ENCODE measurements at places on chromosomes 2 and 18.

DNA sequence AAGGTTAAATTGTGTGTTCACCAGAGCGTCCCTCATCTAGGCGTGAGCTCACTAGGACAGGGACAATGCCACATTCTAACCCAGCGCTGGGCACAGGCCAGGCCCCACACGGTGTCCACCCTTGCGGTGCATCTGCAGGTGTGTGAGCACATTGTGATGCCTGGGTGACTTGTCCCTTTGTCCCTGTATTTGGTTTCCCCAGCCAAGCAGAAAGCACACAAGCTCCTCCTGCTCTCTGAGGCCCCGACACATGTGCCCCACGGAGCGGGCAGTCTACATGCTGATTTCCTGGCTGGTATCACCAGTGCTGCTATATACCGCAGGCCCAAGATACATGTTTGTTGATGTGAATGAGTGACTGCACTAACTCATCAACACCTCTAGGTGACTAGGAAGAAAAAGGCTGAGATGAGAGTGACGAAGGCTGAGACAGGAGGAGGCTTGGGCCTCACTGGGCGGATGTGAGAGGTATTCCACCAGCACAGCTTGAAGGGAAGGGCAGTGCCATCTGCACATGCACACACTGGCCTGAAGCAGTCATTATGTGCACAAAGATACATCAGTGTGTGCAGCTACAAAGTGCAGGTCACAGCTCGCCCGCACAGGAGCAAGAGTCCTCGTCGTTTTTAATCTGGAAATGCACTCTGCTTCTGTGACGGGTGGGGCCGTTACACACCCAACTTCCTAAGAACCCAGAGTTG, 205.9 kb downstream of the EIPR1 start:
- DNase-seq, result no peak

GRCh38 chr2:69192176-69192945, 179.4 kb downstream of the ANTXR1 start:
- no peak for DNase-seq

- no peak for DNase-seq
Measured at GRCh38 chr2:38615237-38615636, 12.5 kb upstream of the HNRNPLL start.

DNA sequence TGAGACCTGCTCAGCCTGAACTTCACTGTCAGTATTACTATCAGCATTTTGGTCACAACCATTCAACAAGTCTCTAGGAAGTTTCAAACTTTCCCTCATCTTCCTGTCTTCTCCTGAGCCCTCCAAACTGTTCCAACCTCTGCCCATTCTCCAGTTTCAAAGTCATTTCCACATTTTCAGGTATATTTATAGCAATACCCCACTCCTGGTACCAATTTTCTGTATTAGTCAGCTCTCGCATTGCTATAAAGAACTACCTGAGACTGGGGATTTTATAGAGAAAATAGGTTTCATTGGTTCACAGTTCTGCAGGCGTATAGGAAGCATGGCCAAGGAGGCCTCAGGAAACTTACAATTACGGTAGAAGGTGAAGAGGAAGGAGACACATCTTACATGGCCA, 27.3 kb downstream of the KCNF1 start:
- no peak for DNase-seq

DNA sequence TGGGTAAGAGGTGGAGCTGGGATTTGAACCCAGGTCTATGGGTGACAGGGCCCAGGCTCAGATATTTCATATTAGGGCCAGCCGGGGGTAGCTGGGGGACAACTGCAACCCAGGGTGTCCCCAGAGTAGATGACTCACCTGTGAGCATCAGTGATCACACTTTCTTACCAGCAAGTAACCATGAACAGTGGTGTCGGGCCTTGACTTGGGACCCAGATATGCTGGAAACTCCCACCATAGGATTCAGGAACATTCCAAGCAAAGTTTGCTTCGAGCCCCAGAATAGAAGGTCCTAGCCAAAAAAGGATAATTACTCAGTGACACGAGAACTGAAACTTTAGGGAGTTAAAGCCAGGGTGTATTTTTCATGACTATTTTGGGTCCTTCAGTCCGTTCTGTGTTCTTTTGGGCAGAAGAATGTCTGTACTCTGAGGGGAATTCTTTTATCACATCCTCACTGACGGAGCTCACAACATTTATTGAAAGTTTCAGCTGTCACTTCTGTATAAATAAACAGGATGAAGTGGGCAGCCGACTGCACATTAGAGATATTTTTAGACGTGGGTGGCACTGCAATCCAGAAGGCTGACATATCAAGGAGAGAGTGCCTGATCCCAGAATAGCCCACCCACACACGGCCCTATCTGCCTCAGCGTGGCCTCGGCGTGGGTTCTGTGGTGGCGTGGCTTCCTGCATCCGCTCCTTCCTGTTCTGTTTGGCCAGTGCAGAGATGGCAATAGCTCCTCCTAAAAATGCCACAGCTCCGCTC, 45.6 kb downstream of the RAMP1 start:
- DNase-seq, result no peak

- DNase-seq, result no peak
Measured at GRCh38 chr2:223786236-223786635, 51.1 kb downstream of the AP1S3 start.

GRCh38 chr2:43303889-43304288, 77.5 kb upstream of the ZFP36L2 start:
- no peak for DNase-seq

DNA sequence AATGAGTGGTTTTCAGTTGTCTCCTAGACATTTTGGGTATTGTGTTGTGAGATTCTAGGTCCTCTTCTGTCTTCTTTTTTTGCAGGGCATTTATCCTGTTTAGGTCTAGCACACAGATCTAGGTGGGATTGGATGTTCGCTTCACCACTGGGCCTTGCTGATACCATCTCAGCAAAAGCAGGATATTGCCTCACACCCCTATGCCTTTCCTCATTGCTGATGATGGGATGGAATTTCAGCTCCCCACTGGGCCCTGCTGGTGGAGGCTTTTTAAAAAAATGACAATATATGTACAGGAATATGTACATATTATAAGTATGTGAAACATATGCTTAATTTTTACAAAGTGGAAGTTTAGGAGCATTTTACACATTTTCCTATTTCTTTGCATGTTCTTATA, 5.4 kb upstream of the TOGARAM2 start:
- DNase-seq, result no peak

DNA sequence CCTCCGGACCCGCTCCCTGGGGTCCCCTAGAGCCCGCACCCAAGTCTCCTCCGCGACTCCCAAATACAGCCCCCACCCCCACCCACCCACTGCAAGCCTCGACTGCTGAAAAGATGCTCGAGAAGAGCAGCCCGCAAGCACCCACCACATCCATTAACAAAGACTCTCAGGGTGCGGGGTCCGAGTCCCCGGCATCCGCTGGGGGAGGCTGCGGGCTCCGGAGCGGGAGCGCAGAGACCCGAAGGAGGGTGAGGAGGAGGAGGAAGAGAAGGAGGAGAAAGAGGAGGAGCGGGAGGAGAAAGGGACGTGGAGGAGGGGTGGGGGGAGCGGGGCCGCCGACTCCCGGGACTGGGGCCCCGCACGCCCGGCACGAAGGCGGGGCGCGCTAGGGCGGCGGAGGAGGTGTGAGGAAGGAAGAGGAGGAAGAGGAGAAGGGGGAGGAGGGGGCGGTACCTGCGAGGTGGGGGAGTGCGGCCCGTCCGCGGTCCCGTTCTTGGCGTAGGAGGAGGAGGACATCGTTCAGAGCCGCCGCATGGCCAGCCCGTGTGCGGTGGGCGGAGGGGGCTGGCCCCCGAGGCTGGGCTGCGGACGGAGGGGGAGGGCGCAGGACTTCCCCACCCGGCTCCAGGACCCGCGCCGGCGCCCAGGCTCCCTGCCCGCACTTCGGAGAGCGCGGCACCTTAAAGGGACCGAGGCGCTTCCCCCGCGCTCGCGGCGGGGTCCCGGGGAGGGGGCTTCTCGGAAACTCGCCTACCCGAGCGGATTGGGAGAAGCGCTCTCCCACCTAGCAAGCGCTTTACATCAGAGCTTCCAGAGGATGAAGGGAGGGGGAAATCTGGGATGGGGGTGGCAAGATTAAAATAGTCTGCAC, at the start of gene CACNB4:
CACNB4 (minus strand) TSS at position 549 of the 871 bp plus-strand sequence.
- peak; percentile 74 for DNase-seq

- no peak for DNase-seq
Measured at GRCh38 chr2:9196637-9197036, 10.0 kb upstream of the ASAP2 start.

GRCh38 chr18:11266781-11267480, 117.6 kb upstream of the PIEZO2 start:
- DNase-seq, result no peak

- no peak for DNase-seq
Measured at GRCh38 chr2:72129681-72130340, 17.9 kb downstream of the CYP26B1 start.

DNA sequence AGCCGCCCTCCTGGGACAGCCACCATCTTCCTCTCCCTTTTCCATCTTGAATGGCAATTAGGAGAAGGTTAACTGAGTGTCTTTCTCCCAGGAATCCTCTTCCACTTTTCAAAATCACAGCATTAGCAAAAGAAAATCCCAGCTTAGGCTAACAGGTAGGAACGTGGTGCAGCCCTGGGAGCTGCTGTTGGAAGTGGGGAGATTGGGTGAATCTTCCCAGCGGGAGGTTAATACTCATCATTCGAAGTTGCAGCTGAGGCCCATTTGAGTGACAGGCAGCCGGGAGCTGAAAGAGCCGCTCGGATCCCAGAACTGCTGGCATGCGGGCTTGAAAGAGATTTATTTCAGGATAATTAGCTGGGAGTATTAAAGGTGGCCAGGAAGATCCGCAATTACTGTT, 306.0 kb downstream of the BCL11A start:
- DNase-seq, result peak; percentile 16

- no peak for DNase-seq
Measured at GRCh38 chr2:167990062-167990461, 257.3 kb downstream of the STK39 start.

GRCh38 chr2:157900203-157900602, 24.1 kb upstream of the ACVR1 start:
- DNase-seq, result no peak

DNA sequence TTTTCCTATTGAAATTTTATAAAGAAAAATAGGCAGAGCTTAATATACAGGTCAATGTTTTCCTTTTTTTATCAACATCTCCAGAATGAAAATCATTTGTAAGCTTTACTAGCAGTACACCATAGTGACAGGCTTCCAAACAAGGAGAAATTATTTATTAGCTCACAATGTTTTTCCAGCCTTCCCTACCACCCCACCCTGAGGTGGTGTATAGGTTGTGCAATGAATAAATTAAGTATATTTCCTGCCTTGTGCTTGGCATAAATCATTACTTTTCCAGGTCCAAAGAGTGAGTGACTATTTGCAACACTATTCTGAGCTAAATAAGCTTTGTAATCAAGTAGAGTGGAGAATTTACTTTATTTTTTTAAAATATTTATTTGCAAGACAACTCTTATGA, 876.2 kb upstream of the POU3F3 start:
- no peak for DNase-seq

DNA sequence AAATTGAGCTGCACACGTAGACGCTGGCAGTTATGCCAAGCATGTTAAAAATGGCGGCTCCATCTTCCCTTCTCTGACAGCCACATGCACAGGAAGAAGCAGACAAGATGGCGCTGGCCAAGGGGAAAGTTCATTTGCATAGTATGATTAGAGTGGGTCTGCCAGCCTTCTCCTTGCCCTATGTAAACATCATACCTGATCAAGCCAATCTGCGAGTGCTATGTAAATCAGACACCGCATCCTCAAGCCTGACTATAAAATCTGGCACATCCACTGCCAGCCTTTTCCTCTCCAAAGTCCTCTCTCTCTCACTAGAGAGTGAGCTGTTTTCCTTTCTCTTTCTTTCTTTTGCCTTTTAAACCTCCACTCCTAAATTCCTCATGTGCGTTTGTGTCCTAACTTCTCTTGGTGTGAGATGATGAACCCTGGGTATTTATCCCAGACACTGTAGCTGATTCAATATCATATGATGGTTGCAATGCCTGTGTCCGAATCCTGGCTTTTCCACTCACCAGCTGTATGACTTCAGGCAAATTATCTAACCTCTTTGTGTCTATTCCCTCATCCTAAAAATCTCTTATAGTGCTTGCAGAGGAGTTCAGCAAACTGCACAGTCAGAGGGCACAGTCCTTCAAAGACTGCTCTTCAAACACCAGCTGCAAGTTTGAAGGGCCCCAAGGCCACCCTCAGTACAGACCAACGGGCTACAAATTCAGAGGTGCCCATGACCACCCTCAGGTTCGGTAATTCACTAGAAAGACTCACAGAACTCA, 39.3 kb upstream of the ITSN2 start:
- no peak for DNase-seq

DNA sequence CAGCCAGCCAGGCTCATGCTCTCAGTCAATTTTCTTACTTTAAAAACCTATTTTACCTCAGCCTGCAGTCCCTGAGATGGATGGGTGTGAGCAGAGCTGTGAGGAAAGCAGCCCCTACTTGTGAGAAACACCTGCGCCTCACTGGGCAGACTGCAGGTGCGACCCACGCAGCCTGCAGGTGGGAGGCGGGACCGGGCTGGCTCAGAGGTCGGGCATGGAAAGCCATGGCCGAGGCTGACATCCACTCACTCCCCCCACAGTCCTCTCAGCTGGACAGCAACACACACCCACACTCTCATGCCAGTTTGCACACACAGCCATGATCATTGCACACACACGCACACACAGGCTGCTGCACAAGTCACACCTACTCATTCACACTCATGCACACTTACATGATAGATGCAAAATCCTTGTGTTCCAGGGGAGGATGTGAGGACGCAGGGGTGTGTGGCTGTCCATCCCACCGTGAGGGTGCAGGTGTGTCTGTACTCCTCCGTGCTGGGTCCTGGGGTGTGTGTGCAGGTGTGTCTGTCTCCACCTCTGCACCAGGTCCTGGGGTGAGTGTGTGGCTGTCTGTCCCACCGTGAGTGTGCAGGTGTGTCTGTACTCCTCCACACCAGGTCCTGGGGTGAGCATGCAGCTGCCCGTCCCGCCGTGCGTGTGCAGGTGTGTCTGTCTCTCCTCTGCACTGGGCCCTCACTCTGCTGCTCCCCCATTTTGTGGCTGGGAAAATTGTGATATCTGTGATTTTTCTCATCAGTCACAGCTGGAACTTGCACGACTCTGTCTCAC, 166.5 kb downstream of the RTP5 start:
- no peak for DNase-seq

DNA sequence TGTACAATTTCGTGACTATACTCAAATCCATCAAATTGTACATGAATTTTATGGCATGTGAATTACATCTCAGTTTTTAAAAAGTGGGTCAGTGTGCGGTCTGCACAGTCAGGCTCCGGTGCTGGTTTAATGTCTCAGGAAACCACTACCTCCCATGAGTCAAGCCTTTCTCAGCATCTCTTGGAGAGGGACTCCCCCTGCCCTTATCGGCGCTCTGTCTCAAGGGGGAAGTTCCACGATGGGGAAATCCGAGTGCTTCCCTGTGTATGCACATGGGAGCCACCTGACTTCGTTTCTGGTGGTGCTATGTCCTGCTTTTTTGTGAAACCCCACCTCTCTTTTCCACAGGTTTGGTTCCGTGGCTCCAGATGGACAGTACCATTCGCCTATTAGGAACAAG, 72.5 kb downstream of the ACOXL start:
- DNase-seq, result no peak

GRCh38 chr2:209476367-209477208, 52.7 kb downstream of the MAP2 start:
- DNase-seq, result peak; percentile 50

GRCh38 chr2:32064021-32064601, 755 bp downstream of the SPAST start:
- DNase-seq, result peak; percentile 48

- DNase-seq, result no peak
Measured at GRCh38 chr2:165055082-165055851, 99.9 kb upstream of the SLC38A11 start.

All from kidney (tissue), 22 donors.